ENCODE measurements at places on chromosomes 7 and 10. TPM values are rescaled to one million over a fixed set of nuclear protein-coding genes. Genes with fewer than 3 reads are reported as not detected.

GRCh38 chr10:80477-81105 lies 31.5 kb upstream of the TUBB8 start:
- DNase-seq, result no peak

The LRGUK gene
- not detected for polyA plus RNA-seq

- DNase-seq, result no peak
These were observed 544.3 kb upstream of the DPP6 start for GRCh38 chr7:153507885-153508284.

GRCh38 chr7:69962186-69963065 lies 364.2 kb downstream of the AUTS2 start:
- DNase-seq, result no peak

The H2BK1 gene
- not detected for polyA plus RNA-seq

DNA sequence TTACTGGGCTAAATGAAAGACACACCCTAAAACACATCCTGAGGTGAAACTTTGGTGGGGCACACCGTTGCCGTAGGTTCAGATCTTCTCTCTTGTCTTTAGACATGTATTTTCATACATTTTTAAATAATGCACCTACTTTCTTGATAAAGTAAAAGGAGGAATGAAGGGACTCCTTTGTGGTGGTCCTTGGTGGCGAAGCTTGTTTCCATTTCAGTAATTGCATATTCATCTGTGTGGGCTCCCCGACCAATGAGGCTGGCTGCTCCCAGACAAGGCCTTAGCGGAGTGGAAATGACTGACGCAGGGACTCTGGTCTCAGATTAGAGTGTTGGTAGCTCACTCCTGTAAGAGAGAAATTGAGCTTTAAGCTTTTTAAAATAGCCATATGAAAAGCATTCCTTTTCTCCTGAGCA lies 815 bp downstream of the CCSER2 start:
- no peak for DNase-seq

GRCh38 chr7:143372070-143372469 lies 9.1 kb upstream of the ZYX start:
- DNase-seq, result no peak

GRCh38 chr10:80561950-80562349 lies 24.2 kb downstream of the SH2D4B start:
- no peak for DNase-seq

The PHKG1 gene
- polyA plus RNA-seq, result 0.23 TPM

- no peak for DNase-seq
These were observed 162.0 kb downstream of the IQUB start for GRCh38 chr7:123372368-123372767.

The NPY4R2 gene
- polyA plus RNA-seq, result not detected

The IKZF1 gene
- polyA plus RNA-seq, result 145 TPM

The ACSL5 gene
- 69.5 TPM for polyA plus RNA-seq

The EPDR1 gene
- 3.9 TPM for polyA plus RNA-seq

DNA sequence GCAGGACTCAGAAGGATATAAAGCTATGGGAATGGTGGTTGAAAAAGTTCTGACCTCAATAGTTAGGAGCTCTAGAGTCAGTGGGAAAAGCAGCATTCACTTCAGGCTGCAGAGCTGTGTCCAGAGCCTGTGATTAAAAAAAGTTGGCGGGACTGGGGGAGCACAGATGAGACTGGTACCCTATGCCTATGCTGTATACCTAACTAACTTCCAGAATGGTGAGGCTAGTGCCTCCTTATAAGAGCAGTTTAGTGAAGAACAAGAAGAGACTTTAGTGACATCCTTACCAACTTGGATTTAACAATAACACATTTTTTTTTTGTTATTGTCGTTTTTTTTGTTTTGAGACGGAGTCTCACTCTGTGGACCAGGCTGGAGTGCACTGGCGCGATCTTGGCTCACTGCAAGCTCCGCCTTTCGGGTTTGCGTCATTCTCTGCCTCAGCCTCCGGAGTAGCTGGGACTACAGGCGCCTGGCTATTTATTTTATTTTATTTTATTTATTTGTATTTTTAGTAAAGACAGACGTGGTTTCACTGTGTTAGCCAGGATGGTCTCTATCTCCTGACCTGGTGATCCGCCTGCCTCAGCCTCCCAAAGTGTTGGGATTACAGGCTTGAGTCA lies 6.6 kb upstream of the ZNF282 start:
- DNase-seq, result no peak

DNA sequence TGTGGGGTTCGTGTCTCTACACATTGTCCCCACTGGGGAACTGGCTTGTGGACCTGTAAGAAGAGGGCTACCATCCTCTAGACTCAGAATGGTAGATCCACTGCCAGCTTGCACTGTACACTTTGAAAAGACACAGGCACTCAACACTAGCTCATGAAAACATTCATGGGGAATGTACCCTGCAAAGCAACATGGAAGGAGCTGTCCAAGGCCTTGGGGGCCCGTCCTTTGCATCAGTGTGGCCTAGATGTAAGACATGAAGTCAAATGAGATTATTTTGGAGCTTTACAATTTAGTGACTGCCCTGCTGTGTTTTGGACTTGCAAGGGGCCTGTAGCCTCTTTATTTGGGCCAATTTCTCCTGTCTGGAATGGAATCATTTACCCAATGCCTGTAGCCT lies 399.0 kb upstream of the PCDH15 start:
- DNase-seq, result no peak

GRCh38 chr10:110501142-110501937 lies 3.6 kb downstream of the DUSP5 start:
- no peak for DNase-seq

The TMEM213 gene
- not detected for polyA plus RNA-seq

The INMT gene
- not detected for polyA plus RNA-seq

GRCh38 chr10:124047427-124048152 lies 45.8 kb downstream of the CHST15 start:
- no peak for DNase-seq

- no peak for DNase-seq
These were observed 57.0 kb downstream of the MICALL2 start for GRCh38 chr7:1402110-1402790.

- no peak for DNase-seq
These were observed 168.4 kb upstream of the CELF2 start for GRCh38 chr10:10849306-10849705.

The KCND2 gene
- not detected for polyA plus RNA-seq

- DNase-seq, result no peak
These were observed 234.3 kb upstream of the TEX47 start for GRCh38 chr7:89029864-89030263.

The ANXA8L1 gene
- polyA plus RNA-seq, result not detected

The TMEM229A gene
- not detected for polyA plus RNA-seq

The CYP2C19 gene
- polyA plus RNA-seq, result not detected

- DNase-seq, result no peak
These were observed 20.6 kb upstream of the CDCA7L start for GRCh38 chr7:21966271-21966670.

DNA sequence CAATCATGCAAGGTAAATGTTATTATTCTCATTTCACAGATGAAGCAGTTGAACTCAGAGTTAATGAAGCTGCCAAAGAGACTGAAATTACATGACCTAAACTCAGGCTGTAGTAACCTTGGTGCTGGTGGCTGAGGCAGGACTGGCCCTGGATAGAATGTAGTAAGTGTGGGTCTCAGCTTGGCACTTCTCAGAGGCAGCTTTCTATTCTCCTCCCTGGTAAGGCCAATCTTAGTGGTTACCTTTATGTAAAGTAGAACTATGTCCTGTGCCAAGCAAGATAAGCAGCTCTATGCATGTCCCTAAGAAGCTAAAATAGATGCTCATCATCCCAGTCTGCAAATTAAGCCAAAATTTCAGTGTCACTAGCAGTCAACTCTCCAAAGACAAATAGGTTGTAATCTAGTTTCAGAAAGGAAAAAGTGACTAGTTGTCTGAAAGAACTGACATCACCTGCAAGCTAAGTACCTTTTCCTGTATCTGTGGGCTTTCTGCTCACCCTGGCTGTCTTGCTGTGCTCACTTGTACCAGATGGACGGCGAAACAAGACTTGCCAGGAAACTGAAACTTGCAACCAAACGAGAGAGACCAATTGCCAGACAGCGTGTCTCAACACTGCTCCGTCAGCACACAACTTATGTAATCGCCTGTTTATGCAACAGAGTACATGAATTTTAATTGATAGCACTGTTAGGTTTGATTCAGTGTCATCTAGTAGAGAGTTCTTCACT lies 43.7 kb downstream of the CH25H start:
- DNase-seq, result no peak

GRCh38 chr7:51349820-51350545 lies 33.4 kb upstream of the COBL start:
- DNase-seq, result no peak

The PRKCQ gene
- polyA plus RNA-seq, result 37.6 TPM

The WNT2 gene
- polyA plus RNA-seq, result not detected

- DNase-seq, result no peak
These were observed 179.7 kb upstream of the CDCA7L start for GRCh38 chr7:22125436-22125835.

DNA sequence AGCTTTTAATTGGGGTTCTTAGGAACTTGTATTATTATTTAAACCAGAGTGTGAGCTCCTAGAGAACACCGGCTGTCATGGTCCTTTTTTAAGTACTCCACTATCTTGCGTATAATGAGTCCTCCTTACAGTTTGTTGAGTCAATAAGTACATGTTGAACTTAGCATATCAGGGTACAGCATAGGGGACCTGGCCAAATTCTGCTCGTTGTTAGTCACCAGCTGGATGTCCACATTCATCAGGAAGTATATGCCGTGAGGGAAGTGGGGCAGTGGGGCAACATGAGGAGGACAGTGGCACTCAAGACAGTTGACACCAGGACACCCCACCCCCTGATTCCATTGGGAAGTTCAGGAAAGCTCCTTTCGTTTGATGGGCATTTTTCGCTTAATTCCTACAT lies 16.6 kb downstream of the RPP30 start:
- DNase-seq, result no peak

GRCh38 chr10:79102498-79102874 lies 33.7 kb downstream of the ZMIZ1 start:
- no peak for DNase-seq

DNA sequence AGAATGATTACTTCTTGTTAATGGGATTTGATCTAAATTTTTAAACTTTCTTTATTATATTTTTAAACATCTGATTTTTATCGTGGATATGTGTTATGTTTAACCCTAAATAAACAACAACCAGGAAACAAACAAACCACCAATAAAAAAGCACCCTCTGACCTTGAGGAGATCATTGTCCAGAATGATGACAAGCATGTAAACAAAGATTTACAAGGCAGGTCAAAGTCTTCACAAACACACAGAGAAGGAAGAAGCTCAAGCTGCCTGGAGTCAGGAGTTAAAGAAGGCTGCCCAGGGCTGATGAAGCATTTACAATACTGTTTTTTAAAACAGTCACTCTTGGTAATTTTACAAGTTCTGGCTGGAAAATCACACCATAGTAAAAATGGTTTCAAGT lies 31.0 kb upstream of the EGFR start:
- no peak for DNase-seq

The TEX36 gene
- not detected for polyA plus RNA-seq

The OR9A2 gene
- not detected for polyA plus RNA-seq

The CTAGE4 gene
- 0.44 TPM for polyA plus RNA-seq

- no peak for DNase-seq
These were observed 102.5 kb downstream of the SRI start for GRCh38 chr7:88117325-88117724.

The KCP gene
- not detected for polyA plus RNA-seq

The PCDH15 gene
- not detected for polyA plus RNA-seq

The TRIP6 gene
- polyA plus RNA-seq, result 3.4 TPM

DNA sequence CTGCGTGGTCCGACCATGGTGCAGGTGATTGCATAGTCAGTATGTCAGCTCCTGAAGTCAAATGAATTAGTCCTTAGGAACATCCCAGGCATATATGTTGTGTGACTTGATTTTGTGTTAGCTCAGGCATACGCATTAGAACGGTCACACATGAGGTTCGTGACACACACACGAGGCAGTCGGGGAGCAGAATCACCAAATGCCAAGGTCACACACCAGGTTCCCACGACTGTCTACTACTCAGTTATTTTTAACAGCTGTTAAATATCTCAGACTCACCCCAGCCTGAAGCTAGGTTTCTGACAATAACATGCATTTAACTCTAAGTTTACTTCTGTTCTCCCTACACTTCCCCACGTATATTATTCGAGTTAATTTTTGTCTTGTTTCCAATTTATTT lies 54.8 kb downstream of the DYNC2I1 start:
- no peak for DNase-seq

GRCh38 chr7:69775231-69775771 lies 177.0 kb downstream of the AUTS2 start:
- no peak for DNase-seq

DNA sequence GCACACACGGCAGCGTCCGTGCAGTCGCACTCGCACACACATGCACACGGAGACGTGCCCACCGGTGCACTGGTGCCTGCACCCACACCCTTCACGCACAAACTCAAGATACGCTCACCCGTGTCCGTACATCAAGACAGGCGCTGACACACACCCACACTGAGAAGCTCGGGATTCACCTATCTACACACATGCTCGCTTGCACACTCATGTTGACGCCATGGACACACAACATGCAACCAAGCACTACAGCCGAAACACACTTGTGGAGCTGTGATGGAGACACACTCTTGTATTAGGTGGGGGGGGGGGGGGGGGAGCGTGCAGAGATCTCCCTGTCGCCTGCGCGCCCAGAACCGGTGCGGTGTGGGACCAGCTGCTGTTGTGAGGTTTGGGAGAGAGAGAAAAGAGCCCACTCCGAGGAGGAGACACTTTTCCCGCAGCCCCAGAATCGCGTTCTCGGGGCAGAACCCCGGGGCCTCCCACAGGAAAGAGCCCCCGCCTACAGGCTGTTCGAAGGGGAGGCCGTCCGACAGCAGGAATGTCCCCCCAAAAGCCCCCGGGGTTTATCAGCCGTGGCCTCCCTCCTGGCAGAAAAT lies 605 bp upstream of the NFKB2 start:
- peak; percentile 58 for DNase-seq
